ENCODE measurements at places on chromosomes 4 and X.

DNA sequence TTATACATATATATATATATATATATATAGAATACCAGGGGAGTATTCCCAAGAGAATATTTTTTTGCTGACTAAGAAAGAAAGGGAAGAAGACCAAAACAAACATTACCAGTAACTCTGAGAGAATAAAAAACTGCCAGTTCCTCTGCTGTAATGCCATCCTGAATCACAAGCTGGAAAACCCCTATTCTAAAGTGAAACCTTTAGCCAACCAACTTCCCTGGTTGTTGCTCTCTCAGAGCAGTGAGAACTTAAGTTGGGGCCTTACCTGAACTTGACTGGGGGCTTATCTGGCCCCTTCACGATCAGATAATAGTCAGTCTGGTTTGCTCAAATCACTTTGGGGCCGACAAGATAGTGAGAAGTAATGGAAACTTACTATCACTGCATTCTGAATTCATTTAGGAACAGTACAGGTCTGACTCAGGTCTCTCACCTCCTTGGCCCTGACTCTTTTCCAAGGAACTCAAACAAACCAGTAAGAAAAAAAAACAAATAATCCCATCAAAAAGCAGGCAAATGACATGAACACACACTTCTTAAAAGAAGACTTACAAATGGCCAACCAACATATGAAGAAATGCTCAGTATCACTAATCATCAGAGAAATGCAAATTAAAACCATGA, 62.5 kb downstream of the CD40LG start:
- no peak for DNase-seq

GRCh38 chr4:117491516-117491915, 406.1 kb upstream of the TRAM1L1 start:
- no peak for DNase-seq

DNA sequence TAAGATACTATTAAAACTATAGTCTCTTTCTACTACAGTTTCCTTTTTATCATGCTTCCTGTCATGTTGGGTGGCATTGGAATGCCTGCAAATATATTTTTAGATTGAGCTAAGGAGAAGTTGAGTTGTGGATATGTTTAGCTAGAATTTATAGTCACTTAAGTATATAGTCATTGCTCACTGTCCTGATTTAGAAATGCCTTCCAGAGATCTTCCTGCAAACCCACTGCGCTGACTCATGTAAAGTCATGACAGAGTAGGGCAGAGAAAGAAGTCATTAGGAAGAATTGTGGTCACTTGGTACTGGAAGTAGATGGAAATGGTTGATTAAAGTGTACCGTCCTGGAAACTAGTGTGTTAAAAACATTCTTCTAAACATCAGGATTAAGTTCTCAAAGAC, 490.3 kb upstream of the PABPC4L start:
- no peak for DNase-seq

DNA sequence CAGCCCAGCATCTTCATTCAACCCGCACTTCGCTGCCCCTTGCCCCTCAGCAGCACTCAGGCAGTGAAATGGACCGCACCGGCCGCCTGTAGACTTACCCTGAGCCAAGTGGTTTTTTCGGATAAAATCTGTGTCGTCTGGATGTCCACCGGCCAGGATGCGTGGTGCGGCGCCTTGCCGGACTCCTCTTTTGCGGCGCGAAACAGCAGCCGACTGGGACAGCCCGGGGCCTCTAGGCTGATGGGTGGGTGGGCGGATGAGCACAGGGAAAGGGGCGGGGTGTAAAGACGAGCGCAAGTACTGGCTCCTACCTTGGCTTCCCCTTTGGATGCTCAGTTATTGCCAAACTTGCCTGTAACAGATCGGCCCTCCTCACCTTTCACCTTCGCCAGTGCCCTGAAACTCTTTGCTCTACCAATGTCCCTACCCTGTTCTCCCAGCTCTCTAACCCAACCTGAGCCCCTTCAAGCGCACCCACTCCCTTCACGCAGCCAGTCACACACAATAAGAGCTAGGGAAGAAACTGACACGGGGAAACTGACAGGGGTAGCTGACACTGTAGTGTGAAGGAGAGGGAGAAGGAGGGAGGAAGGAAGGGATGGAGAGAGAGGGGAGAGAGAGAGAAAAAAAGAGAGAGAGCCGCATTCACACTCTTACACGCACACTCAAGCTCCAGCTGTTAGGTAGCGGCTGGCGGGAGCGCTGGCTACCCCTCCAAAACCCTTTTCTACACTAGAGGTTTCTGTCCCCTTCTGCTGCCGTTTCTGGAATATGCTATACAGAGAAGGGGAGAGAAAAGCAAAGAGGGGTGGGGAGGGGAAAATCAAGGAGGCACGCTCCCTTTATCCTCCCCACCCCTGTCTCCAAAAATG, 559 bp downstream of the TRPC5 start:
- no peak for DNase-seq

All from upper lobe of right lung (tissue), 1 donor.